Hematopoietic multipotent progenitor cell treated with erythropoietin and hydrocortisone succinate and interleukin-3 and kit ligand, for 6 days (in vitro differentiated cells): ENCODE measurements at places on chromosomes 4 and X.

DNA sequence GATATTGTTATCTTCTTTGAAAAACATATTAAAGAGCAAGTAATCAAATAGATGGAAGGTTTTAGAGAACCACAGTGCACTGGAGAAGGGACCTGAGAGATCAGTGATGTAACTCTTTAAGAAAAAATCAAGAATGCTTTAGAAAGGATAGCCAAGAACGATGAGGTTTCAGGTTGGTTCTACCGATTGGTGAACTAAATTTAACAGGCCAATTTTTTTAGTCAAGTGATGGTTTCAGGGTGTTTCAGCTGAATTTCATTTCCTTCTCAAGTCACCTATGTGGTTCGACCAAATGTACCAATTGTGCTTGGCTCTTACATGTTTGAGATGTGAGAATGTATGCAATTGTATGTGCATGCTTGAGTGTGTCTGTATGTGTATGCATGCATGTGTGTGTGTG, 26.5 kb downstream of the HS3ST1 start:
- no peak for DNase-seq

- no peak for DNase-seq
Measured at GRCh38 chr4:25107827-25108516, 52.3 kb downstream of the SEPSECS start.

GRCh38 chr4:162988530-162988929, 178.2 kb downstream of the NAF1 start:
- DNase-seq: no peak

DNA sequence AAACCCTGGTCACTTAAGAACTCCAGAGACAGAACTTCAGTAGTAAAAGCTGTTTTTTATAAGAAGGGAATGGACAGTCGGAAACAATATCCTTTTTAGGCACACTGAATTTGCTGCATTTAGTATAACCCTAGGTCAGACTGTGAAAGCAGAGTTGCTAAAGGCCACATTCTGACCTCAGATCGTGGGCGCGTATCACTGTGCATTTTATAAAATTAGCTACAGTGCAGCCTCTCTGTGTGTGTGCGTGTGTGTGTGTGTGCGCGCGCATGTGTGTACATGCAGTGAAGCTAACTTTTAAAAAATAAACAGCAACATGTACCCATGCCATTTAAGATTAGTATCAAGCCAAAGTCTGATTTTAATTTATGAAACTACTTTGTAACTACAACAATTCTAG, 8.0 kb downstream of the ZNF827 start:
- no peak for DNase-seq

GRCh38 chr4:83009529-83009928, 1.1 kb downstream of the LIN54 start:
- no peak for DNase-seq

- no peak for DNase-seq
Measured at GRCh38 chr4:57369446-57369845, 259.3 kb upstream of the IGFBP7 start.

- DNase-seq: no peak
Measured at GRCh38 chr4:104188301-104188700, 306.4 kb downstream of the CXXC4 start.

GRCh38 chr4:2411786-2412510, 6.5 kb downstream of the ZFYVE28 start:
- DNase-seq: no peak

DNA sequence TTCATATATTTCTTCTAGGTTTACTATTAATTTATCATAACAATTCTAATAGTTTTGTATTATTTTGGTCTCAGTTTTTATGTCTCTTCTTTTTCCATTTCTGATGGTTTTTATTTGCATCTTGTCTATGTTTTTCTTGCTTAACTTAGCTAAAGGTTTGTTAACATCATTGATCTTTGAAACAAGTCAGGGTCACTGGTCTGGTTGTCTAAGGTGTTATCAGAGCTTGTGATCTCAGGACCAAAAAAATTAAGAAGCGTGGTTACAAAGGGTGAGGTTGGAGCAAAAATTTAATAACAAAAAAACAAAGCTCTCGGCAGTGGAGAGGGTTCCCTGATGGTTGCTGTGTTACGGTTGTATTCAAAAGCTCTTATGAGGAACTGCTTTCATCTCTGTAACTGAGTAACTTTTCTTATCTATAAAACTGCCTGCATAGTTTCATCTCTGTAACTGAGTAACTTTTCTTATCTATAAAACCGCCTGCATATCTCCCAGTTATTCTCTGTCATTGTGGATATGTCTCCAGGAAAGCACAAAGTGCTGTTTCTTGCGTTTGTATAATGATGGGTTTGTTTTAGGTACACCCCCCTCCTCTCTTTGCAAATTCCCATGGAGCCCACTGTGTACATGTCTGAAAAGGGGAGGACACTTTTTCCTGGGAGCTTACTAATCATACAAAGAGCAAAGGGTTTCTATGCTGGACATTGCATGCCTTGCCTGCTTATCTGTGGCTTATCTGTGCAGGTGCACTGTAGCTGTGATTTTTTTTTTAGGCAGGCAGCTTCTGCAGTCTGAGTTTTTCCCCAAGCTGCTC, 62.4 kb upstream of the UGT2B15 start:
- DNase-seq: peak; percentile 52

DNA sequence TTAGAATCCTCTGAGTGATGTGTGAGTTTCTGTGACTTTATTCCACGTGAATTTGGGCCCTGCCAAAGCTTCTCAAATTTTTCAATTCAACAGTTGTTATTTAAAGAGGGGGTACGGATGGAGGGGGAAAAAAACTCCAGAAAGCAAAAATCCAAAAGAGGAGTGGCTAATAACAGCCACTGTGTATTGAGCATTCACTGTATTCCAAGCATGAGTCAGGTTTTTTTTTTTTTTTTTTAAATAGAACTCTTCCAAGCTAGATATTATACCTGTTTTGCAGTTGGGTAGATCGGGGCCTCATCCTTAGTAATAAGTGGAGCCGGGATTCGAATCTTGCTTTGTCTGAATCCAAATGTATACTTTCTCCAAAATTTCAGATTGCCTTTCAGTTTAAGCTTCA, 6.4 kb upstream of the RHOH start:
- DNase-seq: no peak

GRCh38 chr4:112143781-112144180, 1.5 kb upstream of the FAM241A start:
- DNase-seq: no peak

DNA sequence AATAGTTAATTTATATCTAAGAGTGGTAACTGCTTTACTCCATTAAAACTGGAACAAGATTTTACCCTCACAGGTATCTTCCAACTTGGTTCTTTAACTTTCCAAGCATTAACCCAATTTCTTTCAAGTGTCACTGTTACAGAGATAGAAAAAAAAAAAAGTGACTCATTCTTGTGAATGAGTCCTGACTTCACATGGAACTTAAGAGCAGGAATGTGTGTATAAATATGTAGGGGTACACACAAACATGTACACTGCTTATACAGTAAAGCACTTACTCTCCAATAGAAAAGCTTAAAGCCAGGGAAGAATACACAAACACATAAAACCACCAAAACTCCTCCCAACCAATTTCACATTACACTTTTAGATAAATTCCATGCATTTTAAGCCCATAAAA, 38.8 kb downstream of the TAPT1 start:
- no peak for DNase-seq

GRCh38 chr4:159144112-159144694, 41.3 kb downstream of the RAPGEF2 start:
- no peak for DNase-seq

DNA sequence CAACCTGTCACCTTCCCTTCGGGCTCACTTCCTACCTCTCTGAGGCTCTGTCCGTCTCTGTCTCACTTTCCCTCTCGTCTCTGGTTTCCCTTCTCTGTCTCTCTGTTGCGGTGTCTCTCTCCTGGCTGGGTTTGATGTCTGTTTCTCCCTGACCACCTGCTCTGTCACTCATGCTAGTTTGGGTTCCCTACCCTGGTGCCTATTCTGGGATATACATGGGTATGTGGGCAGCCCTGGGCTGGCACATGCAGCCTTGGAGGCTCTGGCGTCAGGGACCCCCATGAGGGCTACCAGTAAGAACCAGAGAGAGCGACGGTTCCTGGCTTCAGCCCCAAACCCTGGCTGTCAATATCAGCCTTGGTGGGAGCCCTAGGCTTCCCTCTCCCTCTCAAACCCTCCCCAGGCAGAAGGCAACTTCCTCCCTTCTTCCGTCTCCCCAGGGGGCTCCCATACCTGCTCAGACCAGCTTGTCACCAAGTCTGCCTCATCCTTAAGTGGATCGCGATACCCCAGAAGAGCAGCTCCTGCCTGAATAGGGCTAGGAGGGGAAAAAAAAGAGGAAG, 314 bp downstream of the DNASE1L1 start:
- no peak for DNase-seq

DNA sequence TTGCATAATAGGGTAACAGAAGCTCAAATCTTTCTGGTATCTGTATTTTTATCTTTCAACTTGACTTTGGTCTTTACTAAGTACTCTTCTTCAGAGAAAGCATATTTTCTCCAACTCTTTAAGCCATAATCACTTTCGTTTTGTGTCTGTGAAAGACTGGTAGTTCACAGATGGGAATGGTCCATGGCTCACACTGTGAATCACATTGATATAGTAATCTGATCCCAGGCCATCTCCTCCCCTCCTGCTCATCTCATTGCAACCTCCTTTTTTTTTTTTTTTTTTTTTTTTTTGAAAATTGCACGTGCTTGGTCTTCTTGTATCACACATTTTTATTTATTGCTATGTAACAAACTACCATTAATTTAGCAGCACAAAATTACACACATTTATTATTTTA, 694.5 kb upstream of the SLIT2 start:
- DNase-seq: no peak

DNA sequence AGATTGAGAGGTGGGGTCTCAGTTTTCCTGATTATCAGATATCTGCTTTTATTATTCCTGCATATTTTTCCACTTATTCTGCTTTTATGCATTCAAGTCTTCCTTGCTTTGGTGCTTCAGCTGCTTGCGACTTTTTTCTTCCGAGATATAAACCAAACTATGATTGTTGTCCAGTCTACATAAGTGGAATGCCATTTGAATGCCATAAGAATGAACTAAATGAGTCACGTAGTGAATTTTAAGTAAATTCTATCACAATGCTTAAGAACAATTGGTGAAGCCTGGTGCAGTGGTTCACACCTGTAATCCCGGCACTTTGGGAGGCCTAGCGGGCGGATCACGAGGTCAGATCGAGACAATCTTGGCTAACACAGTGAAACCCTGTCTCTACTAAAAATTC, 189.1 kb downstream of the PCDH18 start:
- no peak for DNase-seq

DNA sequence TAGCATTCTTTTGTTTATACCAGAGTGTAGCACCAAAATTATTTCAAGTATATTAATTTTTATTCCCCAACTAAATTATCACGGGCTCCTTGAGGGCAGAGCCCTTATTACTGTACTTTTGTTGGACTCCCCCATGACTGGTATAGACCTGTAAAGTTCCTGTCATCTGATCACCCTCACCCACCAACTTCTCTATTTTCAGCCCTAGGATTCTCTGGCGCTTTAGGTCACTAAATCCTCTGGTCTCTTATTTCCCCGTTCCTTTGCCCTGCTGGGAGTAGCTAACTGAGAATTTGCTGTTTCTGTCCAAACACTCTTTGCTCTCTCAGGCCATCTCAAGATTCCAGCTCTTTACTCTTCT, 3.2 kb upstream of the XKRX start:
- DNase-seq: no peak

DNA sequence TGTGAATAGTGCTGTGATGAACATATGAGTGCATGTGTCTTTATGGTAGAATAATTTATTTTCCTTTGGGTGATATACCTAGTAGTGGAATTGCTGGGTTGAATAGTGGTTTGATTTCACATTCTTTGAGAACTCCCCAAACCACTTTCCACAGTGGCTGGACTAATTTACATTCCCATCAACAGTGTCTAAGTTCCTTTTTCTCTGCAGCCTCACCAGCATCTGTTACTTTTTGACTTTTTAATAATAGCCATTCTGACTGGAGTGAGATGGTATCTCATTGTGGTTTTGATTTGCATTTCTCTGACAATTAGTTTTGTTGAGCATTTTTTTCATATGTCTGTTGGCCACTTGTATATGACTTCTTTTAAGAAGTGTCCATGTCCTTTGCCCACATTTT, 29.1 kb downstream of the JADE3 start:
- DNase-seq: no peak

GRCh38 chr4:8321771-8322170, 52.2 kb downstream of the HTRA3 start:
- no peak for DNase-seq

GRCh38 chr4:31220921-31221320, 500.8 kb downstream of the PCDH7 start:
- DNase-seq: no peak

- peak; percentile 55 for DNase-seq
Measured at GRCh38 chrX:31038575-31039326, 33.1 kb downstream of the FTHL17 start.

DNA sequence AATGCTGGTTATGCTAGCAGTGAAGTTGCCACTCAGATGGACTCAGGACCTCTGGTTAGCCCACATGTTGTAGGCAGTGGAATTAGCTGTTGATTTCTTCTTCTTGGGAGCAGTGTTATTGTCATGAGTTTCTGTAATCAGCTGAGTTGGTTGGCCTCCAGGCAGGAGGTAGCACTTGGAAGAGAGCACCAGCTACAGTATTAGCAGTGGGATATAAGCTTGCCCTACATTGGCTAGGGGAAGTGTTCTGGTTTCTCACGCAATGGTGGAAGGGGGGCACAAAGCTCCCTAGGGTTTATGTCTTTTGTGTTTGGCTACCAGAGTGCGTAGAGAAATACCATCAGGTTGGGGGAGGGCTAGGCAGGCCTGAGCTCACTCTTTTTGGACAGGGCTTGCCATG, 34.0 kb upstream of the UCP1 start:
- no peak for DNase-seq

GRCh38 chr4:61648264-61648663, 448.1 kb downstream of the ADGRL3 start:
- DNase-seq: no peak

GRCh38 chr4:68717999-68718398, 47.5 kb upstream of the UGT2B15 start:
- no peak for DNase-seq

DNA sequence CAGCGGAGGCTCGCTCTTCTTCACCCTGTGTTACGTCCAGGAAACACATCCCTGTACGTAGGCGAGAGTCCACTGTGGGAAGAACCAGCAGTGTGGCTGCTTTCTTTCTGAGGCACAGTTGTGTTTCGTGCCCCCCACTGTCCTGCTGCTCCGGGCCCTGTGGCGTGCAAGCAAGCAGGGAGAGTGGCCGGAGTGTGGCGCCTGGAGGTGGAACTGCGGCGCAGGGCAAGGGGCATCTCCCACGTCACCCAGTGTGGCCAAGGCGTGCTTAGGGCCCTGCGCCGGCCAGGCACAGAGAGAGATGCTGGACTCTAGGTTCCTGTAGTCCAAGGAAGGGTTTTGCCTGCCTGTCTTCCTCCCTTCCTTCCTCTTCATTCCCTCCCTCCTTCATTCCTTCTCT, 13.3 kb upstream of the PSAPL1 start:
- DNase-seq: no peak
